Eye (tissue), 1 donor: ENCODE measurements at places on chromosomes 4 and X.

DNA sequence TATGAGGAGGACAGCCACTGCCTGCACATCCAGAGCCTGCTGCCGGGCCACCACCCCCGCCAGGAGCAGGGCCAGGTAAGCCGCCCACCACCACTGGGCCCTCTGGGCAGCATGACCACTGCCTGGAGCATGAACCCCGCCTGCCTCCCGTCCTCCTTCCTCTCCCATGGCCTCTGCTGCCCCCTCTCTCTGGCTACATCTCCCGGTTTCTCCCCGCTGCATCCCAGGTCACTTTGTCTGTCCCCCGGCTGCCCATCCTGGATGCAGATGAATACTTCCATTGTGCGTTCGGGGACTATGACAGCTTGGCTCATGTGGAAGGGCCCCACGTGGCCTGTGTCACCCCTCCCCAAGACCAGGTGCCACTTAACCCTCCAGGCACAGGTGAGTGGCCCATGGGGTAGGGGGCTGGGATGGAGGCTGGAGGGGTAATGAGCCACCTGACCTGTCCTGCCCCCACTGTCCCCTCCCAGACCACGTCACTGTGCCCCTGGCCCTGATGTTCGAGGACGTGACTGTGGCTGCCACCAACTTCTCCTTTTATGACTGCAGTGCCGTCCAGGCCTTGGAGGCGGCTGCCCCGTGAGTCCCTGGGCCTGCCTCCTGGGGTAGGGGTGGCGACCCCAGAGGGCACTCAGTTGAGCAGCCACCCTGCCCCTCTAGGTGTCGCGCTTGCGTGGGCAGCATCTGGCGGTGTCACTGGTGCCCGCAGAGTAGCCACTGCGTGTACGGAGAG, 6.0 kb downstream of the PLXNB3 start:
- DNase-seq: no peak

- no peak for DNase-seq
Measured at GRCh38 chr4:38073596-38074234, 113.5 kb downstream of the PTTG2 start.

GRCh38 chrX:118720058-118720707, 7.2 kb upstream of the IL13RA1 start:
- no peak for DNase-seq

- DNase-seq: peak; percentile 76
Measured at GRCh38 chr4:87268411-87268810, 48.0 kb upstream of the KLHL8 start.

DNA sequence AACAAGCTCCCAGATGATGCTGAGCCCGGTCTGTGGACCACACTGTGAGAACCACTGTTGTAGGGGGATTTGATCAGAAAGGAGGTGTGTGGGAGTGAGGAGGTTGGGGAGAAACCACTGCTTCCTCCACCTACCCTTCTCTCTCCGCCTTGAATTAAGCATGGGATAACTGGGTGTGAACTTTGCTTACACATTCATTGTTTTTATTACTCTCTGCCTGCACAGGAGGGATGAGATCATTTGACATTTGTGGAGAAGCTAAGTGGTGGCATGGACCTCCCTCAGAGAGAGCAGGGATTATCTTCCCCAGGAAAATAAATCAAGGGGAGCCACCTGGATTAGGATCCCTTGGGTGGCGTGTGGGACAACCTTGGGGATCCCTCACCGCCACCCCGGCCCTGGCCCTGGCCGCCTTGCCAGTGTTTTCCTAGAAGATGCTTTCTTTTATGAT, 212.1 kb upstream of the ATP6AP2 start:
- DNase-seq: no peak

- no peak for DNase-seq
Measured at GRCh38 chr4:4416981-4417380, 30.1 kb downstream of the NSG1 start.

DNA sequence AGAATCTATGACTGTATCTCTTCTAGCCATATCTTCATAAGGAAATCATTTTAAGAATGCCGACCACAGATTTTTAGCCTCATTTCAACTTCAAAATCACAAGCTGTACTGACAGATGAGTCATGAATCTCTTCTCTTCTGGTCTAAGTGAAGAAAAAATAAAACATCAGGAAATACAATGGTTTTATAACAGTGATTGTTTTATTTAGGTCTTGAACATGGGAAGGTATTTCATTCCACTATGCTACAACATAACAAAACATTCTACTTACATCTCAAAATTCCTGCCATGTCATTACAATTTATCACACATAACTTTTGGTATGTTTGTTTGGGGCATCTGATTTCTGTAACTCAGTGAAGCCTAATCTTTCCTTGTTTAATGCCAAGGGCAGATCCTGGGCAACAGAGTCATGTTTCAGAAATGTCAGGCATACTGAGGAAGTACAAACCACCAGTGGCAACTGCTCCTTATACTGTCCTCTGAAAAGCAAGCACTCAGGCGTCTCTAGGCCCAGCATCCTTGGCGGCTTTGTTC, 325.0 kb downstream of the PDHA2 start:
- DNase-seq: no peak

DNA sequence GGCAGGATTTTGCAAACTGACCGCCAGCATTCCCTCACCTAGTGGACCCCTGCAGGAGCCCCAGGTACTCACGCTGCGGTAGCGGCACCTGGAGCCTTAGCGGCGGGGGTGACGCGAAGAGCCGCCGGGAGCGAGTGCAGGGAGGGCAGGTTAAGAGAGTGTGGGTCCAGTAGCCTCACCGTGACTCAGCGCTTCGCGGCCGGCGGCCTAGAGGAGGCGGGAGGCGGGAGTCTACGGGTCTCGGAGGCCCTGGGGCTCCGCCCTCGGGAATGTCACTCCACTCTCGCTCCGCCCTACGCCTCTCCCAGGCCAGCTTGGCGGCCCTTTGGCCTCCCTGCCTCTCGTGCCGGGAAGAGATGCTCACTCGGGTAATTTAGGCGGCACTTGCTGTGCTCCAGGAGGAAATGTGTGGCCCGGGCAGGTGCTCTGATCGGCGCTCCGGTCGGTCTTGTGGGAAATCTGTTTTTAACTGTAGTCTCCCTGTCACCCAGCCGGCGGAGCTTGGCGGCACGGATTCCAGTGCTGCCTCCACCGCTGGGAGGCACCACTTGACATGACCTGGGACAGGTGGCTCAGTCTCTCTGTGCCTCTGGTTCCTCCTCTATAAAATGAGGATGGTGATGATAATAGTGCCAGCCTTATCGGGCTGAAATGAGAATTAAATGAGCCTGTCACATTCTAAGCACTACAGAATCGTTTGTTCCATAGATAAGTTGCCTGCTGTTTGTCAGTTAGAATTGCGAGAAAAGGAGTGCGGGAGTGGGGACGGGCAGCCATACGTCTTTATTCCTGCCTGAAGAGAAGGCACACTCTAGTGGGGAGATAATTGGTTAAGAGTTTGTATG, at the start of gene PIR:
TSS of gene PIR (minus strand) at position 216 of the 845 bp plus-strand sequence. CDS start 2,076 bp downstream, outside the sequence.
- peak; percentile 86 for DNase-seq

DNA sequence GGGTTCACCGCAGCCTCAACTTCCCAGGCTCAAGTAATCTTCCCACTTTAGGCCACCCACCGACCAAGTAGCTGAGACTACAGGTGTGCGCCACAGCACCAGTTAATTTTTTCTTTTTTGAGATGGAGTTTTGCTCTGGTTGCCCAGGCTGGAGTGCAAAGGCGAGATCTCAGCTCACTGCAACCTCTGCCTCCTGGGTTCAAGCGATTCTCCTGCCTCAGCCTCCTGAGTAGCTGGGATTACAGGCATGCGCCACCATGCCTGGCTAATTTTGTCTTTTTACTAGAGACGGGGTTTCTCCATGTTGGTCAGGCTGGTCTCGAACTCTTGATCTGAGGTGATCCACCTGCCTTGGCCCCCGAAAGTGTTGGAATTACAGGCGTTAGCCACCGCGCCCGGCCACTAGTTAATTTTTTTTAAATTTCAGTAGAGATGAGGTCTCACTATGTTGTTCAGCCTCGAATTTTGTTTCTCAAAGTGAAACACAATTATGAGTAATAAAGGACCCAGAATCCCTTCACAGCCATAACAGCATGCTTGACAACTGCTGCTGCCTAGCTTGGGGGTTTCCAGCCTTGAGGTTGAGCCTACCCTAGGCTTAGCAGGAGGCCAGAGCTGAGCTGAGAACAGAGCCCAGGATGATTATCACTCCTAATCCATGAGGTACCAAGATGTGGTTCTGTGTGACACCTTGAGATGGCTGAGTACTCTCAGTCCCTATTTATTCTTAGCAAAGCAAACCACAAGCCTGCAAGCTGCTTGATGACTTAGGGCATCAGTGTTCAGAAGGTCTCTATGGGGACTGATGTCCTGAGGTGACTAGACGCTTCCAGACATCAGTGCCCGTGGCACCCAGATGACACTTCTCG, 41.6 kb upstream of the NKRF start:
- DNase-seq: no peak

GRCh38 chr4:186701273-186701672, 22.4 kb downstream of the FAT1 start:
- peak; percentile 87 for DNase-seq

GRCh38 chr4:140103676-140104075, 50.3 kb downstream of the MAML3 start:
- DNase-seq: no peak

- DNase-seq: no peak
Measured at GRCh38 chrX:136899221-136899620, 18.7 kb upstream of the RBMX start.

DNA sequence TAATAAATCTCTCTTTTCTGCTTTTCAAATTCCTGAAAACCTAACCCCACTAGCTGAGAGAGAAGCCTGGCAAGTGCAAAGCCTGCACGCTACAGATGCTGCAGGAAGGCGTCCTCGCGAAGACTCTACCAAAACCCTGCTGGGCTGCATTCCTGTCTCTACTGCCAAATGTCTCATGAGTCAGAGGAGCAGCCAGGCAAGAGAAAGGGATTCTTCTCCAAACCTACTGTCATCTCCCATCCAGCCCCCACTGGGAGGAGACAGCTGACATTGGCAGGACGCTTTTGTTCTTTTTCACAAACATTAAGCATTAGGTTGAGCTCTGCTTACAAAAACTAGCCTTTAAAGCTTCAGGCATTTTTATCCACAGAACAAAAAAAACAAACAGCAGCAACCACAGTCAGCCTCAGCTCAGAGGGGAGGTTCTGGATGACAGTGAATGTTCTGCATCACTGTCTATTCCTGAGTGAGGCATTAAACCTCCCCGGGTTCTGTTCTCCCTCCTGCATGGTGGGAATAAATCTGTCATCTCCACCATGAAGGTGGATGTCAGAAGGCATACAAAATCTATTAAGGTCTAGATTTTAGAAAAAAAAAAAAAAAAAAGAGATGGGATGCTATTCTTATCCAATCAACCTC, 18.0 kb downstream of the CRMP1 start:
- peak; percentile 62 for DNase-seq

DNA sequence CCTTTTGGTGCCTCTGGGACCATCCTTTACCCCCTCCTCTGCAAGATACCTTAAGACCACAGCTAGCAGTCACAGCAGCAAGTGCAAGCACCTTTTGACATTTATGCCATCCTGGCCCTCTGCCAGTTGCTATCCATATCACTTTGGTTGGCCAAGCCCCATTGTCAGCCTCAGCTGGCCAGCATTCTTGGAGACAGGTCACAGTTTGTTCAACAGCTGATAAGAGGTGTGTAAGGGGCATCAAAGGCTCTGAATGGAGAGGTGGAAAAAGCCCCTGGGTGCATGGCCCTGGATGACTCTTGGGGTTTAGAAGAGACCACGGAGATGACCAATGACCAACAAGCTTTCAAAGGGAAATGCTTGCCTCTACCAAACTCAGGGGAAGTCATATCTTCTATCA, 133.6 kb upstream of the MAMLD1 start:
- no peak for DNase-seq

DNA sequence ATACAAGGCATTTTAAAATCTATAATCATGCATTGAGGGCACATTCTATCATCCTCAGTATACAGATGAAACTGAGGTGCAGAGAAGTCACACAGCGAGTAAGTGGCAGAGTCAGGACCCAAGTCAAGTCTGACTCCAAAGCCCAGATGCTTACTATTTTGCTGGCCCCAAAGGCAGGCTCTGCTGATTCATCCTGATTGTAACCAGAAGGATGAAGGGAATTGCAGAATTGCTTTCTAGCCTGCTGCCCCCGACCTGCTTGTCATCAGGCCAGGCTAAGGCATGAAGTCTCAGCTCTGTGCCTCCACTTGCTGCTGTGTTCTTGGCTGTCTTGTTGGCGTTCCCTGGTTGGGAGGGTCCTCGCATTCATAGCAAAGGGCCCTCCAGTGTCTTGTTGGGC, 62.7 kb downstream of the SLC9A6 start:
- no peak for DNase-seq

GRCh38 chr4:141356321-141356962, 135.7 kb downstream of the ZNF330 start:
- no peak for DNase-seq

DNA sequence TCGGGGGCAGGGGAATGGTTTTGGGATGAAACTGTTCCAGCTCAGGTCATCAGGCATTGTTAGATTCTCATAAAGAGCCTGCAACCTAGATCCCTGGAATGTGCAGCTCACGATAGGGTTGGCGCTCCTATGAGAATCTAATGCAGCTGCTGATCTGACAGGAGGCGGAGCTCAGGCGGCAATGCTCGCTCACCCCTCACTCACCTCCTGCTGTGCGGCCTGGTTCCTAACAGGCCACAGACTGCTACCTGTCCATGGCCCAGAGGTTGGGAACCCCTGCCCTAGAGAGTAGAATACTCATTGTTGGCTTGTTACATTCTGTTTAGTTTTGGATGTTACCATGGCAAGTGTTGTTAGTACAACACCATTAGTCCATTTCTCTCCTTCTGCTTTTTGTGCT, 40.8 kb upstream of the STX18 start:
- peak; percentile 59 for DNase-seq

GRCh38 chr4:113534711-113535110, 226.8 kb downstream of the CAMK2D start:
- no peak for DNase-seq

DNA sequence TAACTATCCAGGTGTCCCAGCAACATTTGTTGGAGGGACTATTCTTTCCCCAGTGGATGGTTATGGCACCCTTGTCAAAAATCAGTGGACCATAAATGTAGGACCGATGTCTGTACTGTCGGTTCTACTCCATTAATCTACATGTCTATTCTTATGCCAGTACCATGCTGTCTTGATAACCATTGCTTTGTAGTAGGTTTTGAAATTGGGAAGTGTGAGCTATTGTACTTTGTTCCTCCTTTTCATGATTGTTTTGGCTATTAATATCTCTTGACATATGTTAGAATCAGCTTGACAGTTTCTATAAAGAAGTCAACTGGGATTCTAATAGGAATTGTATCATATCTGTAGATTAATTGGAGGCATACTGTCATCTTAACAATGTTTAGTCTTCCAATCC, 112.7 kb downstream of the HNRNPD start:
- DNase-seq: no peak

DNA sequence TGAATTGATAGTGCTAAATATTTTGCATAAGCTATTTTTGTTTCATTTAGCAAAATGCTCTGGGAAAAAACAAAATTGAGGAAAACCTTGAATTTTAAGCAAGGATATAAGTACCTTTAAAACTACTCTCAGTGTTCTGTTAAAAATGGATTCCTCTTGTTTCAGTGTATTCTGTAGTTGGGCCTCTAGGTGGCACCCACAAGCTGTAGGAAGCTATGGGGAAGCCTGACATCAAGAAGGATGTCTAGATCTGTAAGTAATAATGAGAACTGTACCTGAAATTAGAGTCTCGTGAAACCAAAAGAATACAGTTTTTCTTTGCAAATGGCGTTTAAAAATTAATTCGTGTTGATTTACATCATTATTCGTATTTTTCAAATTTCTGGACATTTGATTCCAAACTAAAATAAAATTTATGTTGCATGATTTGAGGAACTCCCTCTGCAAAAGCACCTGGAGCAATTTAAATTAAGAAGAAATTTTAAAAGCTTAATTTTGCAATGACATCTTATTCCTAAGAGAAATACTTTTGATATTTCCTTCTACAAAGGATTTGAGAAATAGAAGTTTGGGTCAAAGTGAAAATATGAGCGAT, 51.2 kb downstream of the TMPRSS11E start:
- peak; percentile 83 for DNase-seq
